ENCODE measurements at places on chromosomes 5 and 9.

GRCh38 chr5:81838307-81838906 is 87.5 kb upstream of the SSBP2 start:
- no peak for DNase-seq

DNA sequence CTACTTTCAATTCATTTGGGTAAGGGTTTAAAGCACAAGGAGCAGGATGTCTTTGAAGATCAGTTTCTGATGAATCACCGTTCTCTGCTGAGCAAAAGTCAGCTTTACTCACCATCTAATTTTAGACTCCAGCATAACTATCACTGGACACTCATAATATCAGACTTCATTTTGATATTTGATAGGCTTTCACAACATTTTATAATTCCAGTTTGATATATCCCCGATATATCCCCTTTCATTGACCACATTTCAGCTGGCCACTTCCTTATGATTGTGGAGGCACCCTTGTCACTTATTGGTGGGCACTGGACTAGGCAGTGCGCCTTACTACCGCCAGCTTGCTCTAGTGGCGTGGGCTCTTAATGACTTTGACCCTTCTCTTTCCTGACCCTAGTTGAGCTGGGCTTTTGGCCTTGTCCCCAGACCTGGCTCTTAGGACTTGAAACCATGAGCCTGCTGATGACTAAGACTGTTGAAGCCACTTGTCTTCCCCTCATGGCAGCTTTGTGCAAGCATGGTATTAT is 46.8 kb downstream of the CYSTM1 start:
- no peak for DNase-seq

GRCh38 chr5:176877793-176878331 is 21.3 kb downstream of the HK3 start:
- no peak for DNase-seq

DNA sequence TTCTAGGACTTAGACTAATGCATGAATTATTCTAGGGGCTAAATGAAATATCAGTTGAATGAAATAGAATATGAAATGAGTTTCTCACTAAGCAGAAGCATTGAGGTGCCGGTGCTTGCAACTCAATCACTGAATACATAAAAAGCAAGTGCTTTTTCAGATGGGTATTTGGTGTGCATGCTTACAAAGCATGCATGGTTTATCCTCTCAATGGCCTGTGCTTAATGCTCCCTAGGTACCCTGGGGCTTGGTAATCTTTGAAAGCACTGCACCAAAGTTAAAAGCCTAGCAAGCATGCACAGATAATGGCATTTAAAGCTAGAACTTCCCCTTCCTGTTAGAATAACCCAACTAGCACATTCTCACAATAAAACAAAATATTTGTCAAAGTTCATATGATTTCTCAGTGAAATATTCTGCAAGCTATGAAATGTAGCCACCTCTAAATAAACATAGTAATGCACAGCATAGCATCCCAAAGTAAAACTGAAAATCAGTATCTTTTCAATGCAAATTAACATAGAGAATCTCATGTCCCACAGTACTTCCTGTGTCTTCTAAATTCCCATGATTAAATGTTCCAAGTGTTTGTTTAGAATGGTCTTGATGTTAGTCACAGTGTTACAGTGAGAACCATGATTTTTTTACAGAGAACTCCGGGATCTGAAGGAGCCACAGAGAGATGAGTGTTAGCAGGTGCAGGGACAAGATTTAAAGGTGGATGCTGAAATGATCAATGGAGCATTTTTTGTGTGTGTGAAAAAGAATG is 143.4 kb upstream of the CDH6 start:
- DNase-seq: no peak

GRCh38 chr9:115328677-115329076 is 210.7 kb upstream of the TNC start:
- no peak for DNase-seq

DNA sequence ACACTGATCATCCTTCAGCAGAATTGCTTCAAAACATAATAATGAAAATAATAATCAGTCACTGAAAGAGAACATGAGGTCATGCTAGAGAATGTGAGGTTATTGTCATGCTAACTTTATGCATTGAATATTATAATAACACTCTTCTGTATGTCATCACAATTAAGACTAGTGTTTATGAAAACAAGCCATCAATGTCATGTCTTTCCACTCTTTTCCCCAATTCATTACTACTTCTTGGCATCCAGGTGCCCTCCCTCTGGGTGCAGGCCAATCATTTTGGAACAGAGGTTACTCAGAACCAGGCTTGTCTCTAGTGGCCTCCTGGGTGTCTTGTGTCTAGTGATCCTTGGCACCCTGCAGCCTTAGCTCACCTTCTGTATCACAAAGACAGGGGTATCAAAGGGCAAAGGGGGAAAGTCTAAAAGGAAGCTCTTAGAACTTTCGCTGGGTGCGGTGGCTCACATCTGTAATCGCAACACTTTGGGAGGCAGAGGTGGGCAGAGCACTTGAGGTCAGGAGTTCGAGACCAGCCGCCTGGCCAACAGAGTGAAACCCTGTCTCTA is 217.6 kb upstream of the PIK3R1 start:
- no peak for DNase-seq

- DNase-seq: no peak
These were observed 157.5 kb upstream of the BRINP1 start for GRCh38 chr9:119526698-119527097.

DNA sequence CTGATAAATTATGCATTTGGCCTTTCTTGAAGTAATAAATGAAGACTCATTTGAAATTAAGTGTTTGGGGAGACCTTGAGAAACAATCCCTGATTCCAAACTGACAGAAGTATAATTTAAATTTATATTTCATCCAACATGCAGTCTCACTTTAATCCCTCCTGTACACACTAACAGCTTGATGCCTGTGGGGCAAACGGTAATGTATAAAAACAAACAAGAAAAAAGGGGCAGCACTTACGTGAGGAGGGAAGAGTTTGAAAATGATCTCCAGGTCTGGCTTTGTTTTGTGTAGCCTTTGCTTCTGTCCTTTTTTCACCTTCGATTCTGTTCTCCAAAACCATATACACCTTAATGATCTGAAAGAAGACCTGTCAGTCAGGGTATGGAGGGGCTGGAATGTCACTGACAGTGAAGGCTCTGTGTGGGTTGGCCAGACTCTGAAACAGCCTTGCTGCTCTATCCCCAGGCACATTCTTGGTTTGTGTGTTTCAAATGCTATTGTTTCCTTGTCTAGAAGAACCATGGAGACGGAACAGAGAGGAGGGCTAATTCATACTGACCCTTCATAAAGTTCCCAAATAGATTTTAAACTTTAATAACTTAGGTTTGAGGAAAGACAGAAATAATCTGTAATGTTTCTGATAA is 338.2 kb upstream of the WWC1 start:
- DNase-seq: no peak

DNA sequence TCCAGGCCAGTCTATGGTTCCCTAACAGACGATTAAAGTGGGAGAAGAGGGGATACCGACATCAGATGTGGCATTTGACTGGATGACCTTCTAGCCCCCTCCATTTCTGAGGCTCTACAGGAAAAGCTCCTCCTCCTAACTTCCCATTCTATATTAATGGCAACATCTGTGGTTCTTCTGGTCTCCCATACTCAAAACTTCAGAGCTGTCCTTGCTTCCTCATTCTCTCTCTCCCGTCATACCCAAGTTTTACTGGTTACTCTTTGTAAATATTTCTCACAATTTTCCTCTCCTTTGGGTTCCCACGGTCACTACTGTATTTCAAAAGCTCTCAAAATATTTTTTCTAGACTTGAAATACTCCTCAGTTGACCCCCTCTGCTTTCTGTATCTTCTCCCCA is 36.0 kb upstream of the IL7R start:
- DNase-seq: no peak

DNA sequence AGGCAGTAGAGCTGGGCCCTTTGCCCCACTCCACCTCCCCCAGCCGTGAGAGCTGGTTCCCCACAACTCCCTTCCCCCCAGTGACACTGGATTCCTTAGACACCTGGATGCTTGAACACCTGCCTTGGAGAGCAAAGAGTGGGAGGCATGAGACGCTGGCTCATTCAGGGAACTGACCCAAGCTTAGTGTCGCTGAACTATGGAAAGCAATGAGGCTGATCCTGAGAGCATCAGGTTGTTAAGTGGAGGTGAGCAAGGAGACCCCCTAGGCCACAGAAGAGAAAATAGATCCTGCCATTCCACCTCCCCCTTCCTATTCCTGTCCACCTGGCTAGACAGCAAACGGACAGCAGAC is 2.0 kb downstream of the CCL19 start:
- DNase-seq: no peak

GRCh38 chr5:138495351-138495750 is 30.1 kb downstream of the EGR1 start:
- no peak for DNase-seq

DNA sequence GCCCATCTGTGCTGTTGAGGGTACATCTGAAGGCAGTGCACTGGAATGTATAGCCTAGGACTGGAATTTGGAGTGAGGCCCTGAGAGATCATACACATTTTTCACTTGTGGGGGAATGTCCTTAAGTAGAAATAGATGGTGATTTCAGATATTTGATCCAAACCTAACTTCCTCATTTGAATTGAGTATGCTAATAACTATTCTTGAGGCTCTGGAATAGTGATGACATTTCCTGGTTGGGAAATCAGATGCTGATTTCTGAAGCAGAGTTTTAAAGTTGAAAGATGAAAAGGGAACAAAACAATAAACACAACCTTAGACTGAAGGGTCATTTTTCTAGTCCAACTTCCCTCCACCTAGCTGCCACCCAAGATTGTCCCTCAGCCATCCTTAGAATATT is 163.0 kb upstream of the CCDC152 start:
- no peak for DNase-seq

GRCh38 chr9:33012328-33013069 is 11.1 kb upstream of the APTX start:
- no peak for DNase-seq

- no peak for DNase-seq
These were observed 62.9 kb upstream of the IZUMO3 start for GRCh38 chr9:24608599-24608998.

- DNase-seq: no peak
These were observed 125.6 kb downstream of the DAB2IP start for GRCh38 chr9:121776739-121777637.

DNA sequence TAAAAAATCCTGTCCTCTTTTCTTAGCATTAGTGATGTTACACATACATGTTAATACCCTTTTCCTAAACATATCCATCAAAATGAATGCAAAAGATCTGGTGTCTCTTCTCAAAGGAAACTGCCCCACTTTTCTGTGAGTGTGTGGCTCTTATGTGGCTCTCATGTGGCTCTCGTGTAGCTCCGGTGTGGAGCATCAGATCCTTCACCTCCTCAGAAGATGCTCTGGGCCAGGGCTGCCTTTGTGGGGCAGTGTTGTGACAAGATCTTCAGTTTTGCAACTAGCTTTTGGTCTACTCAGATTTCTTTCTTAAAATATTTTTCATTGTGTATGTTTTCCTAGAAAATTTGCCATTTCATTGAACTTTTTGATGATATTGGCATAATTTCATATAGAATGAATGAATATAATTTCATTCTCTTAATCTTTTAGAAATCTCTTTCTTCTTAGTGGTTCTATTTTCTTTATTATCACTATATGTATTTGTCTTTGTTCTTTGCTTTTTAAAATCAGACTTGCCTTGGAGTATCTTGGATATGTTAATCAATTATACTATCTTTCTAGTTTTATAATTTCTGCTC is 19.4 kb downstream of the GARNL3 start:
- no peak for DNase-seq

DNA sequence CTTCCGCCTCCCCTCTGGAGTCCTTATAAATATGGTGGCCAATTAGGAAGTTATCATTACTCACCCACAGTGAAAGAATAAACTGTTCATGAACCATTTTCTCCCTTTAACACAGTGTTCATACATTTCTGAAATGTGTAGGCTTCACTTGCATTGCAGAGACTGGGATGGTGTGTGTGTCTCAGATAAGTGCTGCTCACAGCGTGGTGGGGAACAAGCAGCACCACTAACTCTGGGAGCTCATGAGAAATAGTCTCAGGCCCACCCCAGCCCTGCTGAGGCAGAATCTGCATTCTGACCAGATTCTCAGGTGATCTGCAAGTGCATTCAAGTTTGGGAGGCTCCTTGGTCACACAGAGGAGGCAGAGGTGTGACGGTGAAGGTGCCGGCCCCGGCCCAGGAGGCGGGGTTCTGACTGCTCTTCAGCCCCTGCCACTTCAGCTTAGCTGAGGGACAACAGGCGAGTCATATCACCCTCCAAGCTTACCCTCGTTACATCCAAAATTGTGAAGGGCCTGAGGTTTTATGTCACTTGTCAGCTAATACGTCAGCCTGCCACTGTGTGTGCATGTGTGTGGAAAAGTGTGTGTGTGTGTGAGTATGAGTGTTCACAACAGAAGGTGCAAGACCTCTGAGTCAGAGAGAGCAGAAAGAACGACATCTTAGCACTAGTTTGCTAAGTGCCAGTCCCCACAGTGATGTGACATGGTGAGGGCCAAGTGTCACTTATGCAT is 34.7 kb downstream of the DAP start:
- no peak for DNase-seq

GRCh38 chr5:84718377-84718776 is 333.7 kb upstream of the EDIL3 start:
- no peak for DNase-seq

DNA sequence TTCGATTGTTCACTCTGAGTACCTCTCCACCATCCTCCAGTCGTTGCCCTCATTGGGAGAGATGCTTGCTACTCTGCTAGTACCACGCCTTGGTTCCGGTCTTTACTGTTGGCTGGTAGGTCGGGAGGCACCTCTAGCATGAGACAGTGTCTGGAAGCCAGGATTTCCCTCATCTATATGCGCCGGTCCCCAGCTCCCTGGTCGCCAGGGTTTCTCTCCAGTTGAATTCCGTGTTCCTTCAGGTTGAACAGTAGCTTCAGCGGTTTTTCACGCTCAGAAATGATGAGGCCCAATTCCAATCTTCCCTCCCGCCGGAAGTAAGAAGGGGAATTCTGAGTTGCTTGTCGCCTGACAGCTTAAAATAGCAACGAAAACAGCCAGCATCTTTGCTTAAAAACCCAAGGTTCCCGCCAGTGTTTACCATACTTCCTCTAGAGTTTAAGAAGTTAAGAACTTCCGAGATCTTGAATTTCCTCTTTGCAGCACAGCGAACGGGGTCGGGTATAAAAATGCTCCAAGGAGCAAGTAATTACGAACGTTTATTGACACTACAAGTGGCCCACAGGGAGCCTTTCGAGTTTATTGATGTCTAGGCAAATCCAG is 1.3 kb upstream of the ST8SIA4 start:
- no peak for DNase-seq

DNA sequence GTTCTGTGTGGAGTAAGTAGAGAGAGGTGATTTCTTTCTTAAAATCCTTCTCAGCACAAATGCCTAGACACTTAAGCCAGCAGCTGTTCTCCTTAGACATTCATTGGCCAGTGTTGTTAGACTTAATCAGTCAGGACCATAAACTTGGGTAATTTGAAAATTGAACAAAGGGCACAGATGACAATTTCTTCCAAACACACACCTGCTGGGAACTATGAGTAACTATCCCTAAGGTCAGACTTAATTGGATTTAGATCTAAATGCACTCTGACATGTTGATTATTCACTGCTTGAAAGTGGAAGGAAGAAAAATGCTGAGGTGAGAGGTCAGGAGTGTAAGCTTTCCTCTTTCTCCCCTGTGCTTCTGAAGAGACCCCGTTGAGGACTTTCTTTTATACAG is 1083.7 kb upstream of the DMAC1 start:
- DNase-seq: no peak

All from nucleus accumbens (tissue), 56 donors.